Right renal pelvis (tissue), 4 donors: ENCODE measurements at places on chromosomes 6 and 20. TPM values are rescaled to one million over a fixed set of nuclear protein-coding genes. Genes with fewer than 3 reads are reported as not detected.

The CNR1 gene
- polyA plus RNA-seq = 0.49 TPM

GRCh38 chr6:96089173-96089572 is 73.4 kb downstream of the FUT9 start:
- no peak for DNase-seq

DNA sequence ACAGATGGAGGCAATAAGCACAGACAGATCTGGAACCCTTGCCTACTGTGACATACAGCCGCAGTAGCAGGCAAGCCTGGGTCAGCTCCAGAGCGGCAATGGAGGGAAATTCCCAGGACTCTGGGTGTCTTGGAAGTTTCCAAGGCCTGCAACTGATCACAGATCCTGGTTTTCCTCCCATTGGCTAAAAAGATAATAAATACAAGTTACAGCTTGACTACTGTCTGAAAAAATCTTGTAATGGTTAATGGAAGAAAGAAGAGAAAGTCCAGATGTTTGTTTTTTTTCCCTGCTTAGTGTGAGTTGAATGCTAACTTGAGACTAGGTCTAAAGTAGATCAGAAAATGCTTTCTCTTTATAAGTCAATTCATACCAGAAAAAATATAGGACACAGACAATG is 307.6 kb downstream of the ALDH8A1 start:
- DNase-seq = peak; percentile 18

GRCh38 chr6:150666071-150666470 is 66.4 kb downstream of the PLEKHG1 start:
- no peak for DNase-seq

DNA sequence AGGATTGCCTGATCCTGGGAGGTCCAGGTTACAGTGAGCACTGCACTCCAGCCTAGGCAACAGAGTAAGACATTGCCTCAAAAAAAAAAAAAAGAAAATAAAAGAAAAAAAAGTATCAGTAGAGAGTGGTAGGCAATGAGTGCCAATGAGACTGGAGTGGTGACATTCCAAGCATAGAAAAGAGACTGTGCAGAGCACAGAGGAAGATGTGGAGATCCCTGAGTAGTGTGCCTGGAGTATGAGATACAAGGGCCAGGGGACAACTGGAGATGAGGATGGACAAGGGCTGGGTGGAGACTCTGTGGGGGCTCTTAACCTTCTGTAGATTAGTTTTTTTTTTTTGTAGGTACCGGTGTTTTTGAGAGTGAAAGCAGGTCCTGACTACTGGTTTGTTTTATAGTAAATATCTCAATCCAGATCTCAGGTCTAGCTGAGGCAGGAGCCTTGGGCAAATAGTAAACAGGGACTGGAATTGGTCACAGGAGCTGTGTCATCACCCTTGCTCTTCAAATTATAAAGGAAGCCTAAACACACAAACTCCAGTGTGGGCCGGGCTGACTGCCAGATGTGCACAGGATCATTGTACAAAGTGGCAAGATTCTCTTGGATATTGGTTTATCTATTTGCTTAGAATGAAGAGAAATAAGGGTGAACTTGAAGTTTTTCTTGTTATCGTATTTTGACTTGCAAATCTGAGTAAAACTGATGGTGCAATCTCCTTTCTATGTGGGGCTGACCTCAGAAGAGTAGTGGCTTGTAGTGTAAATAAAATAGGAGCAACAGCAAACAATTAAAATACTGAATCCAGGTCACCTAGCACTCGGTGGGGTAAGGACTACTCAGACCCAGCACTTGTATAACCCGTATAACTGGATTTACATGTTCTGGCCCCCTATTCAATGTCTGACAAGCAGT is 144.9 kb downstream of the SOX4 start:
- DNase-seq = no peak

GRCh38 chr20:3815703-3816315 is 4.5 kb upstream of the AP5S1 start:
- DNase-seq = no peak

GRCh38 chr20:4320291-4320690 is 304.9 kb upstream of the RNF24 start:
- no peak for DNase-seq

DNA sequence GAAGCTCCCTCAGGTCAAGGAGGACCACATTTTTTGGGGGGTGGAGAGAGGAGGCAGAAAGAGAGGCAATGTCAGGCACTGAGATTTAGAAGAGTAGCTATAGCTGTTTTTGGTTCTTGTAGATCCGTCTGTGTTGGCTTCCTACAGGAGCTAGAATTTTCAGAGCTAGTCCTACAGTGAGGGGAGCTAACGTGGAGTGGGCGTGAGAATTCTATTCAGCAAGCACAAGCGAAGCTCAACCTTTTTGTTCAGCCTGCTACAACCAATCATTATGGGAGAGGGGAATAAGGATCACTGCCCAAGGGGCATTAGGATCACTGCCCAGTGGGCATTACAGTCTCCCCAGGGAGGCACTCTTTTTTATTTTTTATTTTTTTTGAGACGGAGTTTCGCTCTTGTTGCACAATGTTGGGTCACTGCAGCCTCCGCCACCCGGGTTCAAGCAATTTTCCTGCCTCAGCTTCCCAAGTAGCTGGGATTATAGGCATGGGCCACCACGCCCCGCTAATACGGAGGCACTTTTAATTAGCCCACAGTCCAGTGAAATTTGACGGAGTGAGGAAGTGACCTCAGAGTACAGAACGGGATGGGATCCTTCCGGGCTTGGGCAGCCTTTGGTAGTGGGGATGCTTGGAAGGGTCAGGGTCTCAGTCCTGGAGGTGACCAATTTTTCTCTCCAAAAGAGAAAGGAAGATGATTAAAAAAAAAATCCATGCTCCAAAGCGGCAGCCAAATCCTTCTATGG is 1.1 kb upstream of the PANK2 start:
- DNase-seq = no peak

DNA sequence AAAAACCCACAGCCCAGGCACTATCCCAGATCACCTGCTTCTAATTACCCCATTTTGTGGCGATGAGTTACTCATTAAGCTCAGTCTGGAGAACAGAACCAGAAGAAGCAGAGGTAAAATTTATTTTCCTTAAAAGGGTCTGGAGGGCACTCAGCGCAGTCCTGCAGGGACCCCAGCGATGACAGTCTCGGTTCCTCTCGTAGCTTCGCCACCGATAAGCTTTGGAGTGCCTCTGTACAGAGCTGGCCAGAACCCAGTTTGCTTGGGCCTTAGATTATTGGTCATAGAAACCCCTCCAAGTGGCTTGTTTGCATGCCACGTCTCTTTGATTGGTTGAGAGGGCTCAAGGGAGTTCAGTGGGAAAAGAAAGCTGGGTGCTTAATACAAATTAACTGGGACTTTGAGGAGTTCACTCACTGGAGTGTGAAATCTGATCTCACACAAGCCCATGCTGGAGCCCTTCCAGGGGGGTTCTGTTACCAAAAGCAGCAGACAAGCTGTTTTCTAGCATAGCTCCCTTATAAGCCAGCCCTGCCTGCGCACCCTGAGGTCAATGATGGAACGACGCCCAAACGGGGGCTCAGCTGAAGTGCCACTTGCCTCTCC is 158.5 kb upstream of the ARID1B start:
- peak; percentile 44 for DNase-seq

DNA sequence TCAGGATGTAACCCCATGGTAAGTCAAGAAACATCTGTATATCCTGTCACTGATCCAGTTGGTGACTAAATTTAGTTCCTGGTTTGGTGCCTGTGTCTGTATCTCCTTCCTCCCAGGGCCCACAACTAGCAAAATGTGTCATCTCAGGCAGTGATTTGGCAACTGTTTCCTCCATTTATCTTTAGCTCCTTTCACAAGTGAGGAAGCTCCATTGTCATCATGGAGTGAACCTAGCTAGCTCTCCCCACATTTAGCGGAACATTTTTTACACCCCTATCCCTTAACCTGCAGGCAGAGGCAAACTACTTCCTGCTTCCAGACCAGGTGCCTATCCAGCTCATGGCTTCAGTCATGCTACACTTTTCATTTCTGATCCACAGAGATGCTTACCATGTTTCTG is 99.5 kb downstream of the IPCEF1 start:
- DNase-seq = no peak

GRCh38 chr6:133428295-133428694 is 187.1 kb downstream of the EYA4 start:
- no peak for DNase-seq
